ENCODE measurements at places on chromosomes 1 and 21. TPM values are rescaled to one million over a fixed set of nuclear protein-coding genes. Genes with fewer than 3 reads are reported as not detected.

DNA sequence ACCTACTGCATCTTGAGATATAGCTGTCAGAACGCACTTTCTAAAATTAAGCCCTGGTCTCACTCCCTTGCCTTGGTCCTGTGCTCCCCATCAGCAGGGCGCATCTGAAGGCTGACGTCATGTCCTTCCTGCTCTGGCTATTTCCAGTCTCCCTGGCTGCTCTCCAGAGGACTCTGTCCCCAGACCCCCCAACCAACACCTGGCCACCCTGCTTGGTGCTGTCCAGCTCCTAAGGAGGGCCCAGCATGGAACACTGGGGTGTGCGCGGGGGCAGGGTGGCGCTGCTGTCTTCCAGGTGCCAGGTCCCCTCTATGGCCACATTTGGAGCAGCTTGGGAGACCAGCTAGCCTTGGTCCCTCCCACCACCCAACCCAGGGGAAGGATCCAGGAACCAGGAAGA, 8.3 kb downstream of the TNNT2 start:
- DNase-seq: no peak

- no peak for DNase-seq
These were observed 39.2 kb downstream of the DISP3 start for GRCh38 chr1:11518016-11518701.

DNA sequence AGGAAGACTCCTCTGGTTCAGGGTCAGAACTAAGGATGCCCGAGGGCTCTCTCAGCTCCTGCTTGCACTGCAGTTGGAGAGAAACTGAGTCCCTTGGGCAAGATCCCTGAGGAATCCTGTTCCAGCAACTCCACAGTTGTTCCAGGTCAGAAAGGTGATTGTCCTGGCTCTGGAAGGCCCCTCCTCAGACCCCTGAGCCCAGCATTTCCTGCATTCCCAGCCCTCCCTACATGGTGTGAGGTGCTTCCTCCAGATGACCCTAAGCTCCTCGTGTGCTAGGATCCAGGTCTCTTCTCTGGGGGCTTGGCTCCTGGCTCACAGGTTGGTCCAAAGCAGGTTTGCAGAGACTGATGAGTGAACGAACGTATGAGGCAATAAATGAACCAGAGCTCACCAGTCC, 11.5 kb downstream of the LDLRAD1 start:
- no peak for DNase-seq

CAMK2N1 gene
- 1.2 TPM for total RNA-seq

RBM8A gene
- total RNA-seq: 261 TPM

PLA2G2C gene
- total RNA-seq: not detected

GBP6 gene
- total RNA-seq: 0.18 TPM

PDPN gene
- not detected for total RNA-seq
